Foreskin keratinocyte (primary cell): ENCODE measurements at places on chromosomes 3 and 15. TPM values are rescaled to one million over a fixed set of nuclear protein-coding genes. Genes with fewer than 3 reads are reported as not detected.

The GRM2 gene
- total RNA-seq: not detected in 2 replicates

- no peak for DNase-seq
Observed at GRCh38 chr3:127071597-127072001, 88.7 kb downstream of the PLXNA1 start.

DNA sequence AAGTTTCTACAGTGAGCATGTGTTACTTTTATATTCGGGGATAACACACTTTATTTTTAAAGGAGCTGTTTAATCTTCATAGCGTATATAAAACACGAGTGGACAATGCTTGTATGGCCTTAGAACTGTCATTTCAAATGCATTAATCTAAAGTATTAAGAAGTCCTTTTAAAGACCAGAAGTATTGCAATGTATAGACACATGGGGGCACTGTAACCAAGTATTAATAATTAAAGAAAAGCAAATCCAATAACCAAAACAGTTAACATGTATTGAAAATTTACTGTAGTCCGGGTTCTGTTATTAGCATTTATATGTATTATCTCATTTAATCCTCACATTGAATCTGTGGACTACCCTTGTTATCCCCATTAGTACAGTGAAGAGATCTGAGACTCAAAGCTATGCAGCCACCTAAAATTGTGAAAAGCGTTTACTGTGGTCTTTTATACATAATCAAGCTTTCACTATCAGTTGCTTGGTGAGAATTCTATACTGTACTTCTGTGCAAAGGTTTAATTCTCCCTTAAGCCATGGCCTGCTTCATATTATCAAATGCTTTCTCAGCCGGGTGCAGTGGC lies 10.1 kb downstream of the ARL14 start:
- no peak for DNase-seq

- no peak for DNase-seq
Observed at GRCh38 chr3:63864965-63865327, 1.3 kb downstream of the ATXN7 start.

The PLCL2 gene
- 1.7 TPM in 2 replicates for total RNA-seq

DNA sequence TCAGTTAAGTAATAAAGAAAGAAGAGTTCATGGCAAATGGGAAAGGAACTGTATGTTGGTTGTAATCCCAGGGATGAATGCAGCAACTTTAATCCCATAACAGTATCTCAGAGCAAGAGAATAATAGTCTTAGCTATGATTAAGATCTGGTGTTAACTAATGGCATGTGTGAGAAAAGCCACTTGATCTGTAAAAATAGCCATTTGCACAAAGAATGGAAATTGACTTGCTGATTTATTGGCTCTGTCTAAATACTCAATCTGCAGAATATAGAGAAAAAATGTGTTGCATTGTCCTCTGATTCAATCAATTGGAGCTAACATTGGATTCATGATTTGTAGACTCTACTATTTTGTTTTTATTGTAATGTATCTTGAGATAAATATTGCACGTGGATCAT lies 987.0 kb downstream of the NSUN3 start:
- no peak for DNase-seq

The NOX5 gene
- total RNA-seq: 0.04 and 0.14 TPM in 2 replicates

The FSTL1 gene
- 86.4 and 89.3 TPM in 2 replicates for total RNA-seq

- DNase-seq: no peak
Observed at GRCh38 chr3:25610167-25610566, 54.5 kb downstream of the TOP2B start.

The REC114 gene
- total RNA-seq: not detected in 2 replicates

DNA sequence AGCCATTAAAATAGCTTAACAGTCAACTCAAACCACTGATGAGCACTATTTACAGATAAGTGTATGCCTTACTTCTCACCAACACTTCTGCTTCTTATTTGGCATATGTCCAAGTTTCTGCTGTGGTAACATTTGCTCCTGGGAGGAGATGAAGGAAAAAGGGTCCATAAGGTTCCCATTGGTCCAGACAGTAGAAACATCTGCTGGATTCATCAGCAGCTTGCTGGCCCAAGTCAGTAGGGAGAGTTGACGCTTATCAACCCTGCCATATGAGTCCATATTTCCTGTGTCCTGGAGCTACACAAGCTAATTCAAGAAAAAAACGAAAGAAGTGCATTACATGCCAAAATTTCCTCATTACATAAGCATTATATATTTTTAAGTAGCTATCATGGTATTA lies 824.5 kb downstream of the CADM2 start:
- DNase-seq: no peak

DNA sequence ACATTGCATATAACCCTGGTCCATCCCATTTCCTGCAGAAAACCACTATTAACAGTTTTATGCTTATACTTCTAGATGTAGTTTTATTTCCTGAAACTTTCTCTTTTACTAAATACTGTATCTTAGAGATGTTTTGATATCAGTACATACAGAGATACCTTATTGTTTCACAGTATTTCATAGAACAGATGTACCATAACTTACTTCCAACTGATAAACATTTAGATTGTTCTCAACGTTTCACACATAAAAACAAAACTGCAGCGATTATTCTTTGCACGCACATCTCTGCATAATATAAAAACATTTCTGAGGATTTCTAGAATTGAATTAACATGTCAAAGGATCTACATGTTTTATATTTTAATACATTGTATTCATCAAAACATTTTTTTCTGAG lies 2.6 kb downstream of the ZNF80 start:
- no peak for DNase-seq

The CILP gene
- total RNA-seq: not detected in 2 replicates

DNA sequence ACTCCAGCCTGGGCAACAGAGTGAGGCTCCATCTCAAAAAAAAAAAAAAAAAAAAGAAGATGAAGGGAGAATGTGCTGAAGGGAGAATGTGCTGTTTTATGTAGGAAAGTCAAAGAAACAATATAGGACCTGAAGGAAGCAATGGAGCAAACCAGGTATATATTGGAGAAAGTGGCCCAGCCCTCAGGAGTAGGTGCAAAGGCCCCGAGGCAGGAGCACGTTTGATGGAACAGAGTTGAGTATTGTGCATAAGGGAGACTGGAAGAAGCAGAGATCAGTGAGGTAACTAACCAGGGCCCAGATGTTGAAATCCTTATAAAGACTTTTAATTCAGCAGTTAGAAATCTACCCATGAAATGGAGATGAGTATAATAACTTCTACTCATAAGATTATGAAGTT lies 79.6 kb downstream of the MAP2K5 start:
- no peak for DNase-seq

- no peak for DNase-seq
Observed at GRCh38 chr3:10519236-10519635, 13.8 kb upstream of the ATP2B2 start.

DNA sequence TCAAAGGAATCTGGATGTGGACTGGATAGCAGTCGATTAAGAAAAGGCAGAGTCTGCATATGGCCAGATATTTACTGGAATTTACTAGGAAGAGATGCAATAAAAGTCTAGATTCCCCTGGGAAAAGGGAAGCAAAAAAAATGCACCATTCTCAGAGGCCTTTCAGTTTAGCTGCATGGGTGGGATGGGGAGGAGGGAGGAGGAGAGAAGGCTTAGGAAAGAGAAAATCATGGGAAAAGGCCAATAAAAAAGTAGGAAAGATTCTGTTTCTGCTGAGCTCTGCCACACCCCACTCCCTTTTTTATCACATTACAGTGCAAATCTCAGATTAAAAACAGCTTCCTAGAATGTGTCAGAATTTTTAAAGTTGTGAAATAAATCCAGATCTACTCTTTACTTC lies 103.6 kb downstream of the ADAMTS9 start:
- no peak for DNase-seq

DNA sequence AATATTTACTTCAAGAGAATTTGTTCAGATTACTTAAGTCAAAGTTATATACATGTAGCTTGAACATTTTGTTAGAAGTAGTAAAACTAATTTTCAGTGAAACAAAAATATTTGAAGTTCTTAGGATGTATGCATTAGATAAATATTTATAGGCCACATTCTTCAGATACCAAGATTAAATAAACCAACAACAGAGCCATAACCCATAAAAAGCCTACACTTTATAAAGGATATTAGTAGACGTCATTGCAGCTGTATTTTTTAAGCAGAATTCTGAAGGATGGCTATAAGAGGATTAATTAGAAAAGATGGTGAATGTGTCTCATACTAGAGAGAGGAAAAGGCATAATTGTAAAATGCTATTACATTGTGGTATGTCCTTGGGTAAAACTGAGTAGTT lies 449.7 kb upstream of the ALCAM start:
- no peak for DNase-seq

The XRN1 gene
- 16.6 and 17.9 TPM in 2 replicates for total RNA-seq

DNA sequence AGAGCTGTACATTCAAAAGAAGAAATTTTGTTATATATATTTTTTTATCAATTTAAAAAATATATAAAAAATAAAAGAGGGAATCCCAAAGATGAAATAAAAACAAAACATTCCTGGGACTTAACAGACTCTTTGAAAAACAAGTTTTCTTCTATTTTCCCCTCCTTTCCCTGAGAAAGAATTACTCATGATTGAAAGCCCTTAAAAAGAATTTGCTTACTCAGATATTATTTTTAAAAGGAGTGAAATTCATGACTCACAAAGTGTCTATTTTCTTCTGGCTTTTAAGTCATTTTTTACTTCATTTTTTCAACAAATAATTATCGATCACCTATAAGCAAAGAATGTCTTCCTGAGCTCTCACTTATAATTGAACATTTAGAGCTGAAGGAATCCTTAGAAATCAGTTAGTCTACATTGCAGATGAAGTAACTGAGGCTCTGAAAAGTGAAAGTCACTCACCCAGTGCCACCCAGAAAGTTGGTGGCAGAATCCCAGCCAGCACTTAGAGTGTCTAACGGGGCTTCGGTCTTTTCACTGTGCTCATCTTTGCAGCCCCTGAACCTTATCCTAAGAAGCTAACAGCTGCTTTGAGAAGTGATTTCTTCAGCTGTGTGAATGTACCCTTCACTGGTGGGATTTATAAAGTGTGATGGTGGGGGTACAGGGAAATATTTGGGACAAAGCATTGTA lies 42.5 kb upstream of the NUDT16 start:
- no peak for DNase-seq

- no peak for DNase-seq
Observed at GRCh38 chr3:78825858-78826215, 942.0 kb downstream of the ROBO1 start.

The TADA3 gene
- total RNA-seq: 56.0 and 56.1 TPM in 2 replicates
